ENCODE measurements at places on chromosomes 1 and 21. TPM values are rescaled to one million over a fixed set of nuclear protein-coding genes. Genes with fewer than 3 reads are reported as not detected.

The FLG2 gene
- not detected for total RNA-seq

The ANKRD45 gene
- total RNA-seq, result not detected

The AMY2A gene
- not detected for total RNA-seq

The DIPK1A gene
- 17.2 TPM for total RNA-seq

The C8B gene
- total RNA-seq, result not detected

The AMPD1 gene
- total RNA-seq, result not detected

The VCAM1 gene
- not detected for total RNA-seq

The CYYR1 gene
- total RNA-seq, result not detected

All from activated CD4-positive, alpha-beta memory T cell treated with anti-CD3 and anti-CD28 coated beads, Interleukin-2, amount 10 ng/mL, durations not matched to agents 7 days and 5 days (primary cell).